Activated naive CD8-positive, alpha-beta T cell treated with anti-CD3 and anti-CD28 coated beads for 36 hours (primary cell): ENCODE measurements at places on chromosomes 1 and 21.

DNA sequence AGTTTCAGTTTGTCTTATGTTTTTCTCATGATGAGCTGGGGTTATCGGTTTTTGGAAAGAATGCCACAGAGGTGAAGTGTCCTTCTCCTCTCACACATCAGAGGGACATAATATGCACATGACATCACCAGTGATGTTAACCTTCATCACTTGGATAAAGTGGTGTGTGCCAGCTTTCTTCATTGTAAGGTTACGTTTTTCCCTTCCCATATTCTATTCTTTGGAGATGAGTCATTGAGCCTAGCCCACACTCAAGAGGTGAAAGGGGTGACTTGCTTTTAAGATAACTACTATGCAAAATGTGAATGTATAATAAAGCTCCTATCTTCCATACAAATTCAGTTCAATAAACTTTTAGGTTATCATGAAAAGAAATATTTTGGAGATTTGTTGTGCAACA lies 36.7 kb upstream of the MAGI3 start:
- no peak for DNase-seq

- no peak for DNase-seq
These were observed 35.6 kb downstream of the MCOLN2 start for GRCh38 chr1:84961316-84961715.

DNA sequence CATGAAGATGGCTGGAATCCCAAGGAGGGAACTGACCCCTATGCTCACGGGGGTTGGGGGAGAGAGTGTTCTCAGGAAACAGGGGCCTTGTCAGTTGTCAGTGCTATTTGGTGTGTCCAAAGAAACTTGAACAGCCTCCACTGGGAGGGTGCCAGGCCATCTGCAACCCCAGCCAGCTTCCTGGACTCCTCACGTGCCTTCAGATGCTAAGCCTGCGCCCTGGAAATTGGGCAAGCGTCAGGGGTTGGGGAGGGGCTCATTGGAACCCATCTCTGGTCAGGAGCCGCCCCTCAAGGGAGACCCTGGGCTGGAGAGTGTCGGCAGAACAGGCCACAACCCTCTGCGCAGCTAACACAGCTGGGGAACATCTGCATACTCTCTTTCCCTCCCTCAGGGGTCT lies 13.1 kb upstream of the LHX4 start:
- no peak for DNase-seq

DNA sequence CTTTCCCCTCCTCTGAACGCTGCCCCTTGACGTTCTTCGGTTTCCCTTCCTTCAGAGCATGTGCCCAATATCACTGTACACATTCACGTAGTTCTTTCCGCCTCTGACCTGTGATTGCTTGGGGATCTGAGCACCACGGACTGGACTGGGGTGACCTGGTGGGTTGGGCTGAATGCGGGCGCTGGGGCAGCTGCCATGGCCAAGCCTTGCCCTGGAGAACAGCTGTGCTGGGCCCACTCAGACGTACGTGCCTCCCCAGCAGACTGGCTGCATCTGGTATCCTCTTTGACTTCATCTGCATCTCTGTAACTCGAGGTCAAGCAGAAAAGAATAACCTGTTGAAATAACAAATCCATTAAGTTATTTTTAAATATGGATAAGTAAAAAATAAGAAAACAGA lies 35.1 kb upstream of the DISC1 start:
- no peak for DNase-seq

- peak; percentile 54 for DNase-seq
These were observed 16.7 kb upstream of the PRDM15 start for GRCh38 chr21:41895643-41896493.

DNA sequence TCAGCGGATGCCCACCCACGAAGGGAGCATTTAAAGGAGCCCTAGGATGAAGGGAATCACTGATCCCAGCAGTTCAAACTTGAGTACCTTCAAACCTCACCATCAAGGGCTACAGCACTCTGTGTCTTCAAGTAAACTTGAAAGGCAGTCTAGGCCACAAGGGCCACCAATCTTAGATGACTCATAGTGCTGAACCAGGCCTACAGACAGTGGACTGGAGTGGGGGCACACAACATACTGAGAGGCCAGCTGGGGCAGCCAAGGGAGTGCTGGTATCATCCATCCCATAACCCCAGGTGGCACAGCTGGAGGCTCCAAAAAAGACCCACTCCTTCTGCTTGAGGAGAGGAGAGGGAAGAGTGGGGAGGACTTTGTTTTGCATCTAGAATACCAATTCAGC lies 345.4 kb downstream of the DUSP10 start:
- no peak for DNase-seq

- DNase-seq: no peak
These were observed 212.0 kb upstream of the NFIA start for GRCh38 chr1:60870269-60870865.

DNA sequence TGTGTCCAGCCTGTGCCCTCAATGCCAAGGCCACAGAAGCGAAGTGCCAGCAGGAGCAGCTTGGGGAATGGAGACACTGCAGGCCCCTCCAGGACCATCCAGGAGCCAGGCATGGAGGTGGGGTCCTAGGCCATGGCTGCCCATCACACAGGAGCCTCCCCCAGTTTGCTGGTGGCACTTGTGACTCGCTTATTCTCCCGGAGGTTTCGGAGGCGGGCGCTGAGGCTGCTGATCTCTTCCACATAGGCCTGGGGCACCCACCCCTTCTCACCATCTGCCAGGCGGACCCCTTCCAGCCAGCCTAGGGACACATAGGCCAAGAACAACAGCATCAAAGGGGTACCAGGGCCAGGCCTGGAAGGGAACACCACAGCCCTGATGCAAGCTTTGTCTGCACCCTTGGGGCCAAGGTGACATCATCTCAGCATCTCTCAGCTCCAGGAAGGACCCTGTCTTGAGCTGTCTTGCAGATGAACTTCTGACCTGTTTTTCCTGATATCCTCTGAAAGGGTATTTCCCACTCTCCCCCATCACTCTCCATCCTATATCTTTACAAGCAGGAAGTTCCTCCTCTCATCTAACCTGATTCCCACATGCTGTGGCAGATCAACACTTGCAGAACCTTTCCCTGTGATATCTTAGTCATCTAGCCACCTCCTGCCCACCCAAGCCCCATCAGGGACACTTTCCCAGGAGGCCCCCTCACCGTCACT lies 13.9 kb downstream of the ARHGEF19 start:
- no peak for DNase-seq

DNA sequence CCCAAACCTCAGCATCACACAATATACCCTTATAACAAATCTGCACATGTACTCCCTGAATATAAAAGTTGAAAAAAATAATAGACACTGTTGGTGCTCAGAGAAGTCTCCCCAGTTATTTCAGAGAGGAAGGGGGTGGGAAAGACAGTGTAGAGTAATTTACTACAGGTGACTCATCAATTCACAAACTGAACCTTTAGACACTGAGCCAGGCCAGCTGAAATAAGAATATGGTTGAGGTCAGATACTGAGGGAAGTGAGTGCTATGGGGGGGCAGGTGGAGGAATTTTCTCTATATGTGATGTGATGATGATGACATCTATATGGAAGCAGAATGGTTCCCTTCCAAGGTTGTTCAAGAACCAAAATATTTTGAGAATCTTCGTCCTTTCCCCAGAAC lies 50.1 kb downstream of the MRPL39 start:
- DNase-seq: no peak

DNA sequence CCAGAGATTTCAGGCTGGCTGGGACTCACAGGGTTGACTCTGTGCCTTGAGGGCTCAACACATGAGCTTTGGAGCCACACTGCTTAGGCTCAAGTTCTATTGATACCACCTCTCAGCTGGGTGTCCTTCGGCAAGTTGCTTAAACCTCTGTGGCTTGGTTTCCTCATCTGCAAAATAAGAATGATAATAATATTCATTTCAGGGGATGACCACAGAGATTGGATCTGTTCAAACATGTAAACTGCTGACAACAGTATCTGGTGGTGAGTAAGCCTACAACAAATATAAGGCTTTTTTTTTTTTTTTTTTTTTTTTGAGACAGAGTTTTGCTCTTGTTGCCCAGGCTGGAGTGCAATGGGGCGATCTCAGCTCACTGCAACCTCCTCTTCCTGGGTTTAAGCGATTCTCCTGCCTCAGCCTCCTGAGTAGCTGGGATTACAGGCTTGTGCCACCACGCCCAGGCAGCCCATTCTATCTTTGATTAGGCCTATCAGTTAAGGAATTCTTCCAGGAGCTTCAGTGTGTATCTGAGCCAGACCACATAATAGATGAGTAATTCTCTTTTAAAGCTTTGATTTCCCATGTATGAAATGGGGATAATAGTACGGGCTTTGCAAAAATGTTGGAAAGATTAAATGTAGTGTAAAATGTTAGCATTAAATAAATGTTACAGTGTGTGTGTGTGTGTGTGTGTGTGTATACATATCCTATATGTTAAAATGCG lies 437.6 kb downstream of the PRDM2 start:
- no peak for DNase-seq

DNA sequence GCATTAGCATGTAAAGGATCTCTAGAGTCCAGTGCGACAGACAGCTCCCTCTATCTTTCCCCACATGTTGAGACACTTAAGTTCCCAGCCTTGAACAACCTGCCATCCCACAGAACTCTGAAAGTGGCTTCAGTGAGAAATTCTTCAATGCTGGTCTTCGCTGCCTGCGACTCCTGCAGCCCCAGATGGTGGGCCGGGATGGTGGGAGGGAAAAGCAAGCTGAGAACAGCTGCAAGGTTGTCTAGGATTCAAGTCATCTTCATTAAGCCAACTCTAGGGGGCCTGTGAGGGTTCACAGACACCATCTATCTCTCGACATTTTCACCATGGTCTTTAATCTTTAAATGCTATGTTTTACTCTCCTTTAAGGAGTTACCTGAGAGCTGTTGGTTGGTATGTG lies 185.5 kb upstream of the C1orf174 start:
- DNase-seq: no peak

DNA sequence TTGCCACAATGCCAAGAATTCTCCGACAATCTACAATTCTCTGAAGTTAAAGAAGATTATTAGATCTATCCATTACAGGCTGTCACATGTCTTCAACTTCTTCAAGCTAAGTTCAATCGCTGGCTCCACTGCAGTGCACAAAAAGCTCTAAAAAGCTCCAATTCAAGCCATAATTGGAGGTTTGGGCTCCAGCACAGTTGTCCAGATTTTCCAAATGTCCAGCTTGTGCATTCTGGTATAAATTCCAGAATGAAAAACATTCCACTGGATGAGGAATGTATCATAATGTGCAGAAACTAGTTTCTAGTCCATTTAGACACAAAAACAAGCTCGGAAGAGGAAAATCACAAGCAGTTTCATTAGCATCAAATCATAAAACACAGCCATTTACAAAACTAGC lies 138.6 kb downstream of the NRIP1 start:
- no peak for DNase-seq

DNA sequence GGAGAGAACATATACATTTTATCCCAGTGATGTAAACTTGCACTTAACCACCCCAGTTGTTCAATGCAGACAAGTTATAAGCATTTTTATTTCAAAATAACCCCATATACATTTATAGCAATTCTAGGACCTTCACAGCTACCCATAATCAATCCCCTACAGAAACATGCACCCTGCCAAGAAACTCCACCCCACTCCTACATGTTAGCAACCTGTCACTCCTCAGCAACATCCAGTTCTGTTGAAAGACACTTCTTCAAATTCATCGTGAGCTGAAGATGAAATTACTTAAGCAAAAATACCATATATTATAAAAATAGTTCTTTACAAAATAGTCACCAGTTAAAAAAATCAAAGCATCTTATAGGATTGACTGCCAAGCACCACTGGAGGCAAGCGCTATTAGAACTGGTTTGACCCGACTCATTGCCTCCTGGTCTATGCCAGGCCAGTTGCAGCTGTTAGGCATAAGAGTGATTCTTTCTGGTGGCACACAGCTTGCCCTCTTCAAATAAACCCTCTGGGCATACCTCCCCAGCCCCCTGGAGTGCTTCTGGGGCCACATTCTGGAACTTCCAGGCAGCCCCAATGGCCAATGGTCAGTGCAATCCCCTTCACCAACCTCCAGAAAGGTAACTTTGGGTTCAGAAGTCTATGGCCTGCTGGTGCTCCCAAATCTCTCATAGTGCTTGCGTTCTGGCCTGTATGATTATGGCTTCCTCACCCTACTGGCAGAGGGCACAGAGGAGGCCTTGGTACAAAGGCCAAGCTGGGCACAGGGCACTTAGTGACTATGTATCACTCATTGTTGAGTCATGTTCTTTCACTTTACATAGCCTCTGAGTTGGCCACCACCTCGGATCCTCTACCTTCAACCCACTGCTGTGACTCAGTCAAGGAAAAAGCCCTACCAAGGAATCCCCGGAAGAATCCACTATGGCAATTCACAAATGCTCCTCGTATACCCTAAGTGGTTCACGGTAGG lies 72.2 kb upstream of the RALGPS2 start:
- no peak for DNase-seq

GRCh38 chr1:34478515-34479076 lies 276.3 kb upstream of the GJB5 start:
- DNase-seq: no peak

DNA sequence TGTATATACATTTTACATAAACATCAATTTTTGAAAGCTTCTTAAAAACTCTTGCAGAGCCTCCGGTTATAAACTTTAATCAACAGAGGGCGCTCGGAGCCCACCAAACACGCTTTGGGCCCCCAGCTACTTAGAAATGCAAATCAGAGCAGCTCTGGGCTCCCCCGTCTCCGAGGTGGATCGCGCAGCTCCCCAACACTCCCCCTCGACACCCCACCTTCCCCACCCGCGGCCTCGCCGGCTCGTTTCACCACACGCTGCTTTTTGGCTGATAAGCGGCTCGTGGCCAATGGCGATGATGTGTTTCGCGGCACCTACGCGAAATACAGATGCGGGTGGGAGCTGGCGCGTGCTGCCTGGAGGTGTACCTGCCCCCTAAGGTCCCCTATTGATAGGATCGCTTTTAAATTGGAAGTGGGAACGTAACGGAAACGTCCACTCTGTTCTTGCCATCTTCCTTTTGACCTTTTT lies 1.7 kb upstream of the KIF26B start:
- DNase-seq: peak; percentile 72

- DNase-seq: no peak
These were observed 68.5 kb downstream of the RUNX1 start for GRCh38 chr21:34980423-34981115.

- peak; percentile 57 for DNase-seq
These were observed at the start of gene ITLN2 for GRCh38 chr1:160954158-160955104. Gene ITLN2, minus strand, starts transcription at chr1:160954809. Its CDS starts 68 bp downstream, at chr1:160954741.

- no peak for DNase-seq
These were observed 180.7 kb downstream of the ZNF326 start for GRCh38 chr1:90175490-90176167.
